Stimulated activated CD8-positive, alpha-beta memory T cell treated with anti-CD3 and anti-CD28 coated beads, Interleukin-15, amount 100 ng/mL, for 24 hours (primary cell): ENCODE measurements at places on chromosomes 2 and 18.

GRCh38 chr2:197198890-197199289 lies 111.7 kb downstream of the ANKRD44 start:
- DNase-seq: peak; percentile 39

DNA sequence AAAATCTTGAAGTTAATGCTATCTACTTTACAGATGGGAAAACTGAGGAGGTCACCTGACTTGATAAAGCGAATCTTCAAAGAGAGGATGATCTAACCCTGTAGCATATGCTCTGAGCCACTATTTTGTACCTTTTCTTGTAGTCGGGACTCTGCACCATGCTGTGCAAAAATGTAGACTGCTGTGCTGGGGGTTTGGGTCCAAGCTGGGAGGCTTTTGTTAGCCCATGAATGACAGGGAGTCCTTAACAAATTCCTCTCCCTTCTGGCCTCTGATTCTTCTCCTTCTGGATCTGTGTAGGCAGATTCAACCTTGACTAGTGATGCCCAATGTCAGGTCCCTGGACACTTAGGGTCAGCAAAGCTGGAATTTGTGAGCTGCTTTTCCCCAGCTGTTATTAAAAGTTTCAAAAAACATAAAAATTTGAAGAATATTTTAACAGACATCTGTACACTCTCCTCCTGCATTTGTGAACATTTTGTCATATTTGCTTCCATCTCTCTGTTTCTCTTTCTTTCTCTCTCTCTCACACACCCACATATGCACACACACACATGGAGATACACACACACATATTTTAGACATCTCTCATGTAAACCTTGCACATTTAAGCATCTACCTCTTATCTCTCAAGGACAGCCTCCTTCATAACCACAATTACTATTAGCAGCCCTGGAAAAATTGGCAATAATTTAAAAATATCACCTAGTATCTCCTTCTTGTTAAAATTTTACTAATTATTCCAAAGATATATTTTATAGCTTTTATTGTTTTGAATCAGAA lies 335.0 kb upstream of the TRIB2 start:
- DNase-seq: no peak

DNA sequence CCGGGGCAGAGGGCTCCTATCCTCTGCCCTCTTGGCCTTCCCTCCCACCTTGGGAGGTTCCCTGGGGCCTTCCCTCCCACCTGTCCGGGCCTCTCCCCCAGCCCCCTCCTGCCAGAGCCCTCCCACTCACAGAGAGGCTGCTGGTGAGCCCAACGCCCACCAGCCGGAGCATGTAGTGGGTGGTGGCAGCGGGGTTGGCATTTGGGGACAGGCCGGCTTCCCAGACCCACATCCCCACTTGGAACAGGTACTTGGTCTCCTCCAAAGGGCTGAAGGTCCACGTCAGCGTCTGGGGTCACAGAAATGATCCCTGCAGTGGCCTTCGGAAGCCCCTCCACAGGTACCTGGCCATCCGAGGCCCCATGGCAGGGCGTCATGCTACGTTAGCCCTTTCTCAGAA lies 19.3 kb downstream of the CFAP65 start:
- no peak for DNase-seq

DNA sequence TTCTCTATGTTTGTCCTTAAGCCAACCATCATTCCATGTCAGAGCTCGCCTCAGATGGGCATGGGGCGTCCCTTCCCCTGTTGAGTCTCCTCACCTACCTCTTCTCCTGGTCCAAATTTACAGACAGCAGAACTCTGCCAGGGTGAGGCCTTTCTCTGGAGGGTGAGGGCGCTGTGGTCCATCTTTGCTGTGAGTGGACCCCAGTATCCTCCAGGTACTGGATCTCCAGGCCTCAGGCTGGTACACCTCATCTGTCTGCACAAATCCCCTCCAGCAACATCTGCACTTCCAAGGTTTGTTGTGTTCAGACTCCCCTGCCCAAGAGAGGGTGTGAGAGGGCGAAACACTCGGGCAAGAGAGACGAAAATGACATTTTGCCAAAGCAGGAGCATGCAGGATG lies 63.9 kb upstream of the EDAR start:
- no peak for DNase-seq

GRCh38 chr2:197121756-197122385 lies 188.7 kb downstream of the ANKRD44 start:
- DNase-seq: no peak

- DNase-seq: no peak
Measured at GRCh38 chr2:178530625-178531142, 50.4 kb downstream of the PLEKHA3 start.

- DNase-seq: no peak
Measured at GRCh38 chr2:28080911-28081310, 190.4 kb downstream of the BABAM2 start.

DNA sequence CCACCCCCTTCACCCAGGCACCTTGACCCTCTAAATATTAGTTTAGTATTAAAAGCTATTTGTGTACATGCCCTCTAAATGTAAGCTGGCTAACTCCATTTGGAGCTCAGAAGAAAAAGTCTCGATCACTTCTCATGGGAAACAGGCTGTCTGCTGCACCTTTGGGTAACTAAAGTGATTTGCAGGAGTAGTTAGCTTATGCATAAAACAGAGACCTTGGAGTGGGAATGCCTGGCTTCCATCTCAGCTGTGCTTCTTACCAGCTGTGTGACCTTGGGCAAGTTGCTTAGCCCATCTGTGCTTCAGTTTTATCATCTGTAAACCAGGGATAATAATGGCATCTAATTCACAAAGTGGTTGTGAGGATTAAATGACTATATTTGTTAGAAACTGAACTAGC lies 29.9 kb downstream of the IGFBP2 start:
- no peak for DNase-seq

DNA sequence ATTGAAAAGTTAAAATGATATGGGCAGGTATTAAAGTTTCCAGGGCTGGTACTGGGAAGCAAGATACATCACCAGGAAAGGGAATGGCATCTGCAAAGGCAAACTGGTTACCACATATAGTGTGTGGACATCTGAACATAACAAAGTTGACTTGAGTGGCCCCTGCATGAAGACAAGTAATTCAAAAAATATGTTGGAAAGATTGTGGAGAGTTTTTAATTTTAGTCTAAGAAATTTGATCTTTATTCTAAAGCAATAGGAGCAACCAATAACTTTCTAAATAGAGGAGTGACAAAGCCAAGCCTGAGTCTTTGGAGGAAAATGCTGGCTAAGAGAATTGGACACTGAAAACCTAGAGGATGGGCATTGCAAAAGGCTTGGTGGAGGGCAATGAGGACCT lies 278.2 kb downstream of the ALK start:
- DNase-seq: no peak

DNA sequence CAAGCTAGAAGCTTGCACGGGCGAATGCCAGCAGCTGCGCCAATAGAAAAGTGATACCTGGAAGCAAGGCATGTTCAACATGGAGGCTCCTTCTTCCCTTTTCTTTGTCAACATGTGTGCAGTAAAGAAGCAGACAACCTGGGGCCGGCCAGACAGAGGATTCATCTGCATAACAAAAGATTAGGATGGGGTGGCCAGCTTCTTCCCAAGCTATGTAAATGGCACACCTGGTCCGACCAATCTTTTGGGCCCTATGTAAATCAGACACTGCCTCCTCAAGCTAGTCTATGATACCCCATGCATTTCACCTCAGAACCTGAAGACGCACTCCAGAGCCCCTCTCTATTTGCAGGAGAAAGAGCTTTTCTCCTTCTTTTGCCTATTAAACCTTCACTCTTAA lies 66.4 kb upstream of the TGFA start:
- no peak for DNase-seq

DNA sequence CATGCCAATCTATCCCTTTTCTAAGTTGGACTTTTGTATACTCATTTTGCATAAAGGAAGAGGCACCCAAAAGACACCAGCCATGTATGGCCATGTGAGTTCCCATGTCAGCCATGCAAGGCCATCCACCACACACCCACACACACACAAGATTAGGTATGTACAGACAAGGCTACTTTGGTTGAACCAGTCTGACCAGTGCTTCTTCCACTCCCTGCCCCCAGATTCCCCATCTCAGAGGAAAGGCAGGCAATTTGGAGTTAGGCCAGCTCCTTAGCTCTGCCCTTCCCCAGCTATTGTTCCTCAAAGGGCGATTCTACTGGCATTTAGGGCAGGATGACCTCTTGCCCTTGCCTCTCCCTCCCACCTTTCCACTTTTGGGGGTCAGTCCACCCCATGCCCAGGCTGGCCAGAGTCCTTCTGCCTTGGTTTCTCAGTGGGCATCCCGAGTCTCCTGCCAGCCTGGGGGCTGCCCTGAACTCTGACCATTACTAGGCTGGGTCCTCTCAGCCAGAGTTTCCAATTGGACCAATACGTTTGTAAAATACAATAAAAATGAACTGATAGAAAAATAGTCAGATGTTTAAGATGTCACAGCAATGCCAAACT lies 101.1 kb downstream of the ZBTB7C start:
- no peak for DNase-seq

GRCh38 chr18:57624988-57625387 lies 3.4 kb upstream of the NARS1 start:
- no peak for DNase-seq

DNA sequence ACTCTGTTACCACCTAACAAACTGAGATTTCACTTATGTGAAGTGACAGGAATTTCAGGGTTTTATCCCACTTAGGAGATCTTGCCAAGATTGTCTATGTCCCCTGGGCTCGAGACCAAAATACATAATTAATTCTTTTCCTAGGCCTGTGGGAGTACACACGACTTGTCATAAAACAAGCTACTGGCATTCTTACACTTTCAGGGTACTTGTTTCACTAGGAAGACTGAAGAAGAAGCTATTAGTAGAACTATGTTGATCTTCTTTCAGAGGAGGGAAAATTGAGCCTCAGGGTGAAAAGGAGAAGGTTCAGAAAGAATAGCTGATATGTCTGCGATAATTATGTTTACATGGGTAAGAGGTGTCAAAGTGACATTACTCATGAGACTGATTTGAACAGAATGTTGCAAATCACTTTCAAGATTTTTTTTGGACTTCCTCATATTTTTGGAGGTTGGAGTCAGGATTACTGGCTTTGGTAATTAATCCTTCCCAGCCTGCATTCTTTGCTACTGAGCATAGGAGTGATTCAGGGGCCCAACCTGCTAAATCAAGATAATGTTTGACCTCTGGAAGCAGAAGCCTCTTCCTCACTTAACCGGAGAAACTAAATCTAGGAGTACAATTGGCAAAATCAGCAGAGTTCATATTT lies 240.0 kb upstream of the NT5C1B start:
- DNase-seq: no peak

DNA sequence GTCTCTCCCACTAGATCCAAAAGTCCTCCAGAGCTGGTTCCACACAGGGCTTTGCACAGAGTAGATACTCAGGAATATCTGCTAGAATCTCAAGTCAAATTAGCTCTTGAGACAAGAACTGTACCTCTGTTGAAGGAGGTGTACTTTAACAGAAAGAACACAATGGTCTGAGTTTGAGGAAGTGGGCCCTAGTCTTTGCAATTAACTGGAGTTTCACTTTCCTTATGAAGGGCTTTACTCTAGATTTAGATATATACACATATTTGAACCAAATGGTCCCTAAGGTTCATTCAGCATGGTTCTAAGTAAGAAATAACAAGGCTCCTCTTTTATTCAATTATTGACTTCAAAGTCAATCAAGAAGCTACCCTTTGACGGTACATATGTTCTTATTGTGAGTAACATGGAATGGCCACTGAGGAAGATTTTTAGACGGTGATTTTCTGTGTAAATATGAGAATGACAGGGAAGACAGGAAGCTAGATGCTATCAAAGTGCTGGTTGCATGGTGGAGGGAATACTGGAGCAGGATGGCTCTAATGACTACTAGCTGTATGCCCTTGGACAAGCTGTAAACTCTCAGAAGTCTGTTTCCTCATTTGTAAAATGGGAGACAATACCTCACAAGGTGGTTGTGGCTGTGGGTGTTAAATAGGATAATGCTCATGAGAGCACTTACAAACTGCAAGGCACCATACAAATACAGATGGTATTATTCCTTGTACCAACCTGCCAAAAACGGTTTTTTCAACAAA lies 73.5 kb upstream of the SERTAD2 start:
- no peak for DNase-seq

GRCh38 chr18:38023871-38024270 lies 458.3 kb upstream of the CELF4 start:
- DNase-seq: no peak

DNA sequence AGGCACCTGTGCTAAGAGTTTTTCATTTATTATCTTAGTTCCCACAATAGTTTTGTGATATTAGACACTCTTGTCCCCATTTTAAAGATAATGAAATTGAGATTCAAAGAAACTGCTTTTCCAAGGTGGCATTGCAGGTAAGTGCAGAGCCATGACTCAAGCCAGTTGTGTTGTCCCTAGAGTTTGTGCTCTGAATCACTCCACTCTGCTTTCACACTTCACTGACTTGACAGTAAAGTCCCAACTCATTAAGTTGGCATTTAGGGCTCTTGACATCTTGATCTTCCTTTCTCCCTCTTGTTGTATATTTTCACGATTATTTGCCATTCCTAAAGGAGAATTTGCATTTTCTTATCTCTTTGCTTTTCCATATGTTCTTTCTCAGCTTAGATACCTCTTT lies 114.3 kb downstream of the DIS3L2 start:
- no peak for DNase-seq

DNA sequence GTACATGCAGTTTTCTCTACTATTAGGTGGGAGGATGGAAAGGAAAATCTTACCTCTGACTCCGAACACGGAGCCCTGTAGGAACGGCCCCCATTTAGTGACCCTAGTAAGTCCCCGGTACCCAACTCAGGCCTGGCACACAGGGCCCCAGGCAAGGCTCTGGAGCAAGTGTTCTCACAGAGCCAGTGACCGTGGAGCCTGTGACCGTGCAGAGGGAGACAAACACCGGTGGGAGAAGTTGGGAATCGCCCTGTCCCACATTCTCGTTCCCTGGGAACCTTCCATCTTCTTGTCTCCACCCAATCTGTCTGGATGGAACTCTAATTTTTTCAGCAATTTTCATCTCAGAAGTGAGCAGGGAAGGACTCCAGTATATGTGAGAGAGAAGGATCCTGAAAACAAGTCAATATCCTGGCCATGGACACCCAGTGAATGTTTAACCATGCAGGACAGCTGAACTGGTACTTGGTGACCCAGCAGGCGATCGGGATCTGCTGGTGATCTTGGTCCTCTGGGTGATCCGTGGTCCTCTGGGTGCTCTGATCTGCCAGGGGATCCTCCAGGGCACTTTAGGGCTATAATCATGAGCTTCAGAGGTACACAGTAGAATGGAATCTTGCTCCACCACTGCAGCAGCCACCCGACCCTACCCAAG lies 348.6 kb upstream of the ID2 start:
- DNase-seq: no peak

DNA sequence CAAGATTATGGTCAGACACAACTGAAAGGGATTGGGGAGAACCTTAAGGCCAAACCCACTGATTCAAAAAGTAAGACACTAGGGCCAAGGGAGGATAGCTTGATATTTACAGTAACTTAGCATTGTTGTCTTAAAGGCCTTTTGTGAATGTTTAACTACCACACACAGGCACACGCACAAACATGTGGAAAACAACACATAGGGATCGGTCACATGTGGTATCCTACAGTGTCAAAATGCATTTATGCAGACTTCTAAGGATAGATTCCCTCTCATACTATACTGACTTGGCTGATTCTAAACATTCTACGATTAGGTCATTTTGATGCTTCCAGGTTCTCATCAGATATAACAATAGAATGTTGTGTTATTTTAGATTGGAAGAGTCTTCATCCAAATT lies 638.9 kb upstream of the LRRTM1 start:
- DNase-seq: no peak
